AG04450 (cell line): ENCODE measurements at places on chromosomes 16 and 17. TPM values are rescaled to one million over a fixed set of nuclear protein-coding genes. Genes with fewer than 3 reads are reported as not detected.

NXN gene
- polyA plus RNA-seq = 118 and 135 TPM in 2 replicates

KRT23 gene
- 0.06 TPM in 1 of 2 replicates, not detected in the other for polyA plus RNA-seq

HOXB5 gene
- 9.4 and 9.8 TPM in 2 replicates for polyA plus RNA-seq

CCL2 gene
- 119 and 176 TPM in 2 replicates for polyA plus RNA-seq

SLFN11 gene
- 53.3 and 73.2 TPM in 2 replicates for polyA plus RNA-seq

WIPF2 gene
- polyA plus RNA-seq = 8.1 and 8.6 TPM in 2 replicates

KCNAB3 gene
- 2.2 and 3.1 TPM in 2 replicates for polyA plus RNA-seq

GRCh38 chr17:1583556-1583955, 21.0 kb upstream of the PITPNA start:
- DNase-seq = no peak

- DNase-seq = peak; percentile 72
Observed at GRCh38 chr16:26981266-26981938, 85.3 kb upstream of the C16orf82 start.

DNA sequence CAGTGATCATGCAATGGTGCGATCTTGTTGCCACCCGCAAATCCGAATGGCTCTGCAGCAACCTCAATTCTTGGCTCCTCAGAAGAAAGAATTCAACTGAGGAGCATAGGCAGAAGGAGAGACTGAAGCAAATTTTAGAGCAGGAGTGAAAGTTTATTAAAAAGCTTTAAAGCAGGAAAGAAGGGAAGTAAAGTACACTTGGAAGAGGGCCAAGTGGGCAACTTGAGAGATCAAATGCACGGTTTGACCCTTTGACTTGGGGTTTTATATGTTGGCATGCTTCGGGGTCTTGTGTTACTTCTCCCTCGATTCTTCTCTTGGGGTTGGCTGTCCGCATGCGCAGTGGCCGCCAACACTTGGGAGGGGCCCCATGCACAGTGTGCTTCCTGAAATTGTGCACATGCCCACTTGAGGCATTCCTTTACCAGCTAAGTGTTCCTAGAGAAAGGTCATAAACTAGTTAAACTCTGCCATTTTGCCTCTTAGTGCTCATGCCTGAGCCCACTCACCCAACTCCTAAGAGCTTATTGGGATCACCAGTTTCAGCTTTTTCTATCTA, 36.7 kb downstream of the ZNRF1 start:
- DNase-seq = no peak

DNA sequence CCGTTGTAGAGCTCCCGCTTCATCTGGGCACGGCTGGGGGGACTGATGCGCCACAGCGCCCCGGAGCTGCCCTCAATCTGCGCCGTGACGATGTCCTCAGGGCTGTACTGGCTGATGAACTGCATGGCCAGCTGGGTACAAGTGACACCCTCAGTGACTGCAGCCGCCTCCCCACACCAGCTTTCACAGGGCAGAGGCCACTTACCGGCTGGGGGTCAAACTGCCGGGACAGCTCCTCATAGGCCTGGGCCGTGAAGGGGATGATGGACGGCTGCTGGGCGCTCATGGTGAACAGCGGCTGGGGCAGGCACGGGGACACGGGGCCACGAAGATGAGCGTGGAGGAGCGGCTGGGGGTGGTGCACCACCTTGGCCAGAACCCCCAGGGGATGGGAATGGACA, 10.3 kb downstream of the CTU2 start:
- DNase-seq = no peak

GRCh38 chr16:17318238-17318637, 152.5 kb downstream of the XYLT1 start:
- no peak for DNase-seq

DNA sequence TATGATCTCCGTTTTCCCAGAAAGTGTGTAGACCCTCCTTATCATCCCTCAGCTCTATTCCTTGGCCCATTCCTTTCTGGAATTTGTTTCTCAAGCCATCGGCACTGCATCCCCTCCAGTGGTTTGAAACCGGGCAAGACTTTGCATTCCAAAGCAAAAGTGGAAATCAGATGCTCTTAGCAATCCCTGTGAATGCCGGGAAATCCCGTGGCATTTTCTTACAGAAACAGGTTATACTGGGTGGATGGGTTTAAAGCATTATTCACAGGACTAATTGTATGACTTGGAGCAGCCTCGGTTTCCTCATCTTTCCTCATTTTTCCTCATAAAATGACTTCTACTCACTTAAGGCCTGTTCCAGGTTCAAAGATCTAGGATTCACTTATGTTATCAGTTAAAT, 52.0 kb downstream of the MAP2K6 start:
- no peak for DNase-seq

GRCh38 chr17:45279898-45280297, 18.0 kb upstream of the SPATA32 start:
- no peak for DNase-seq

- DNase-seq = no peak
Observed at GRCh38 chr17:78716814-78717393, 65.2 kb downstream of the CYTH1 start.

DNA sequence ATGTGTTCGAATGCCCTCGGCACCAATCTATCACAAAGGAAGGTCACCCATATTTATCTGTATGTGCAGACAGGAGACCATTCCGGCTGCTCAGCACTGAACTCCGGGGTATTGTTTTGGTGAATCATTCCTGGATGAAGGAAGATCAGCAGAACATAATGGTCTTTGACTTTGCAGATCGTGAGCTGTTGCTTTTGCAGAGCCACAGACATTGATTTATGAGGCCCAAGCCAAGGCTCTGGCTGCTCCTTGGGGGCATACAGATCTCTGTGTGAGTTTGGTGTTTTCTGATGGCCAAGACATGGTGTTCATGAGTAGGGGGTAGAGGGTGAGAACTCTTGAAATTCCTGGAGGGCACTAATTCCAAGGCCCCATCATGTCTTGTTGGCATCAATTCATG, 458.8 kb upstream of the HSBP1 start:
- DNase-seq = no peak

DNA sequence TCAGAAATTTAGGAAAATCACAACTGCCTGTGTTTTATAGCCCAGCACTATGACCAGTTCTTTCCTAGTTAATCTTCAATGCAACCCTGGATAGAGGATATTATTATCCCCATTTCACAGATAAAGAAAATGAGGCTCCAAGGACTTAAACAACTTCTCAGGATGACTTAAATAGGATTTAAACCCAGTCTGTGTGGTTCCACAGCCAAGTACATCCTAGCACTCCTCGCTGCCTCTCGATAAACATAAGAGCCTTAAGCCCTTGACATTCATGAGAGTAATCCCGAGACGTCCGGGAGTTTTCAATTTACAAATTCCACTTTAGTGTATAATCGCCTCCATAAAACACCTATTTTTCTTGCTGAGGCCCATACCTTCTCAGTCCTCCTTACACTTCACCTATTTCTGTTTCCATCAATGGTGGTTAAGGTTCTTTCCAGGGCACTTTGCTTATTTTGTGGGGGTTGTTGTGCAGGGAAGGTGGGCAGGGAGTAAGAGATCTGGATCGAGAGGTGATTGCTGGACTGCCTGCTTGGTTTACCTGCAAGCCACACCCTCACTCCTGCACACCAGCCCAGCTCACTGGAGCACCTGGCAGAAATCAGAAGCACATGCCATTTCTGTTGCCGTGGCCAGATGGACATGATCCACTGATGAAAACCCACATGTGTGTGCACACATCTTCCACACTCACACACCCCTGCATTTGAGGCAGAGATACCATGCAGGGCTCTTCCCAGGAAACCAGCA, 50.5 kb downstream of the ASIC2 start:
- DNase-seq = no peak

- DNase-seq = no peak
Observed at GRCh38 chr16:86048221-86048620, 149.3 kb downstream of the IRF8 start.

DNA sequence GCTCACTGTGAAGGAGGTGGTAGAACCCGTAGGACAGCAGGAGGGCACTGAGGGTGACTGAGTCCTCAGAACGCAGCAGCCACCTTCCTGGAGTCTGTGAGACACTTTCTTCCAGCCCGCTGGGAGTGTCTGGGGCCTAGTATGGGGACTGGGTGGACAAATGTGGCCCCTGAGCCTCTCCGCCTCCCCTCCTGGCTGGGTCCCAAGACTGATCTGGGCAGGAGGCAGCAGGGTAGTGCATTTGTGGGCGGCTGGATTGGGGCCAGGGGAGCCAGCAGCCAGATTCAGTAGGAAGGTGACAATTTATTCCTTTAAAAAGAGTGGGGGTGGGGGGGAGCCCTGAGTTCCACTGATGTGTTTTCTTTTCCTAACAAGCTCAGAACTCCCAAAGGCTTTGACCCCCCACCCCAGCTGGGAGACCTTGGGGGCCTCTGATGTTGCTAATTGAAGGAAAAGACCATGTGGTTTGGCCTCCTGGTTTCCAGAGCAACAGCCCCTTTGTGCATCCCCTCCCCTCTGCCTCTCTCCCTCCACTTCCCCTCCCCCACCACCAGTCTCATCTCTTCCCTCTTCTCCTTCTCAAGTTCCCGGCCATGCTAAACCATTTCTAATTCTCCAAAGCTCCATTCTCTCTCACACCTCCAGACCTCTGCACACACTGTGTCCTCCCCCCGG, 4.4 kb downstream of the CLEC19A start:
- DNase-seq = no peak

- no peak for DNase-seq
Observed at GRCh38 chr16:70563636-70564035, 40.0 kb downstream of the SF3B3 start.

DNA sequence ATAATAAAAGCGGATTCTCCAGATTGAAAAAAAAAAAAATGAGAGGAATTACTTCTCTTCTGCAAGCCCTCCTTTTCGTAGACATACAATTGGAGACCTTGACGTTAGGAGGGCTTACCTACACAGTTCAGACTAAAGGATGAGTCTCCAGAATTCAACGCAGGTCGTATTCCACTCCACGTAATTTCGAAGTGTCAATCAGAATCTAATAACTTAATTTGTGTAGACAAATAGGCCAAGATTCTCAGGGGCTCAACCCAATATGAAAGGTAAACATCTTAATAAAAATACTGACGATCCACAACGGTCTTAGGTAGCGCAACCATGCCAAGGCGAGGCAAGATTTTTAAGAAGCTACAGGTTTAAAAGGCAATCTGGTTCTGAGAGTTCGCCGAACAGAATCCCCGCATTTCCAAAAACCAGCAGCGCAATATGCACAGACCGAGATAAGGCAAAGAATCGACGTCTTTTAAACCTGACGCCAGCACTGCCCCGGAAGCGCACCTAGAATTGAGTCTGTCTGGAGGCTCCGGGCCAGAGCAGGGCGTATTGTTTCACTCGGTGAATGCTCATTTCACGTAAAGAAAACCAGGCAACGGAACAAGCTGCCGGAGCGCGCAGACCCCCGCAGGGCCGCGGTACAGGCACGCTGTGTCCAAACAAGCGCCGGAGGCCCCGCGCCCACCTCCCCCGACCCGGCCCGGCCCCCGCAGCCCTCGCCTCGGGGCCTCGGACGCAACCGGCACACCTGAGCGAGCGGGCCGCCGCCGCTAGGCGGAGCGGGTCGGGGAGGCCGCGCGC, 623 bp downstream of the MBTPS1 start:
- no peak for DNase-seq

DNA sequence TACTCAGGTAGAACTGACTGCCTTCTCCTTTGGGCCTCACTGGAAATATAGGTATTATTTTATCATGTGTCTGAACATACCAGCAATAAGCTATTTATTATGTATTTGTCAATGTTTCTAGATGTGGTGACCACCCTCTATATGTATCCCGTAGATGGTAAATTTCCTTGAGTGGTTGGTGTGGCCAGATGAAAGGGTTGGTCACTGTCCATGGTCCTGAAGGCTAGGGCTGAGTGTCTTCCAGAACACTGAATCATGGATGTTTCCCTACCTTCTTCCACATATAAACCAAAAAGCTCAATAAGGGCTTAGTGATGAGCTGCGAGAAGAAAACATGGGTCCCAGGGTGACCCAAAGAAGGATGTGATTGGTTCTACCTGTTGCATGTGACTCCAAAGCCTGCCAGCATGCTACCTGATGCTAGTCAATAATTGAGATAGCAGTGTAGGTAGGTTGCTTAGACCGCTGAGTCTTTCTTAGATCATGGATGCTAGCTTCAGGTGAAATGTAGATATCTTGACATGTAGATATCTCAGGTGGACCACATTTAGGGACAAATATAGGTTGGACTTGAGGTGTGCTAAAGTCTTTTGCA, 150.3 kb downstream of the ASIC2 start:
- DNase-seq = no peak

DNA sequence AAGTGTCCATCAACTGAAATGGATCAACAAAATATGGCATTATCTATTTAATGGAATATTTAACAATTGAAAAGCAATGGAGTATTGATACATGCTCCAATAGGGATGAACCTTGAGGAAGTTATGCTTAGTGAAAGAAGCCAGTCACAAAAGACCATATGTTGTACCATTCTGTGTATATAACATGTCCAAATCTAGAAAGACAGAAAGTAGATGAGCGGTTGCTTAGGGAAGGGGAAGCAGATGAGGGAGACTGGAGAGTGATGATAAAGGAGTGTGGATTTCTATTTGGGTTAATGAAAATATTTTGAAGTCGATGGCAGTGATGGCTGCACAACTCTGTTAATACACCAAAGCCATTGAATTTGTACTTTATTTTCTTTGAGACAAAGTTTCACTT, 8.5 kb upstream of the ERN1 start:
- no peak for DNase-seq

GRCh38 chr17:29434550-29434949, 44.4 kb downstream of the TAOK1 start:
- DNase-seq = no peak

- DNase-seq = no peak
Observed at GRCh38 chr16:68760671-68761275, 23.7 kb downstream of the CDH1 start.

DNA sequence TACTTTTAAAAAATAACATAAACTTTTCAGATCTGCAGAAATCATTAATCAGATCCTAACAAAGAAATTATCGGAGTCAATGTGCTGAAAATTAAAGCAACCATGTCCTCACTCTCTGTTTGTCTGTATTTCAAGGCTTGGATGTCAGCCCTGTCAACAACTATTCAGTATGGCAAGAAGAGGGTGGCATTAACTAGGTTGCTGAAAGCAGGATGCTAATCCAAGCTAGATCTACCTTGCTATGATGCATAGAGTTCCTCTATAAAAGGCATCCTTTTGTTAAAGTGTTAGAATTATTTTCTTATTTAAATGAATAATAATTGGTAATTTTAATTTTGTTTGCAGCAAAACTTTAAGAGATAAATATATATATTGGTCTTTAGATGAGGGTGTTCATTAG, 800.8 kb downstream of the CDH11 start:
- no peak for DNase-seq

- no peak for DNase-seq
Observed at GRCh38 chr16:67329901-67330300, 3.3 kb downstream of the LRRC36 start.

- no peak for DNase-seq
Observed at GRCh38 chr17:73718912-73719311, 74.7 kb upstream of the SDK2 start.

- no peak for DNase-seq
Observed at GRCh38 chr17:83198366-83199341, 119.2 kb downstream of the METRNL start.

GRCh38 chr16:22948058-22948602, 134.2 kb downstream of the HS3ST2 start:
- DNase-seq = no peak
